ENCODE measurements at places on chromosomes 6 and 20. TPM values are rescaled to one million over a fixed set of nuclear protein-coding genes. Genes with fewer than 3 reads are reported as not detected.

GRCh38 chr6:161374971-161375873 lies 101.4 kb upstream of the AGPAT4 start:
- no peak for DNase-seq
- H3K27ac ChIP-seq: no peak overlapping the region
- H3K27me3 ChIP-seq: no peaks in the 10 kb centered on the region
- H3K4me3 ChIP-seq: no peak overlapping the region

- no peak overlapping the region for H3K27ac ChIP-seq
- H3K4me1 ChIP-seq: no peaks in the 10 kb centered on the region
- no peaks in the 10 kb centered on the region for H3K27me3 ChIP-seq
- no peaks in the 10 kb centered on the region for H3K36me3 ChIP-seq
- no peak for DNase-seq
These were observed 28.5 kb upstream of the CCR6 start for GRCh38 chr6:167094436-167094819.

GRCh38 chr20:15316556-15316955 lies 979.1 kb upstream of the FLRT3 start:
- no peaks in the 10 kb centered on the region for H3K4me1 ChIP-seq
- H3K27ac ChIP-seq: no peak overlapping the region
- no peaks in the 10 kb centered on the region for H3K36me3 ChIP-seq
- H3K4me3 ChIP-seq: no peak overlapping the region
- DNase-seq: no peak
- no peaks in the 10 kb centered on the region for H3K27me3 ChIP-seq

- no peaks in the 10 kb centered on the region for H3K36me3 ChIP-seq
- H3K4me3 ChIP-seq: no peak overlapping the region
- H3K27ac ChIP-seq: no peak overlapping the region
- no peak for DNase-seq
- H3K27me3 ChIP-seq: no peaks in the 10 kb centered on the region
- no peaks in the 10 kb centered on the region for H3K4me1 ChIP-seq
These were observed 274.9 kb downstream of the HAO1 start for GRCh38 chr20:7665376-7665775.

DNA sequence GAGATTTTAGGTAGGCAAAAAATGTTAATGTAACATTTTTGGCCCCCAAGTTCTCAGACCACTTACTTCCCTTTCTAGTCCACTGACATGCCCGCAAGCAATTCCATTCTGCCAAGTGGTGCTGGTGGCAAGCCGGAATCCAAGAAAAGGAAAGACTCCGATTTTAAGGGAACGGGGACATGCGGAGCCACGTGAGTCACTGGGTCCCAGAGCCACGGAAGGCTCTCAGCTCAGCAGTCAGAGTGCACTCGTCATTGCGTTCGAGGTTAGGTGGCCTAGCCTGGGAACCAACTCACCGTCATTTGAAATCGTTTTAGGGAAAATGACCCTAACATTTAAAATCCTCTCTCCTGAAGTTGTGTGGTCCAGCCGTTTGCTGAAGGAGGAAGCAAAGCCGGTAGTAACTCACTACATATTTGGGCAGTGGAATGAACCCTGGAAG lies 711 bp upstream of the SIRT5 start:
- H3K27ac ChIP-seq: peak overlapping the region; percentile 66
- peaks cover 8% of the 10 kb centered on the region for H3K4me1 ChIP-seq
- H3K4me3 ChIP-seq: peak overlapping the region; percentile 85
- H3K36me3 ChIP-seq: no peaks in the 10 kb centered on the region
- peak; percentile 18 for DNase-seq

DNA sequence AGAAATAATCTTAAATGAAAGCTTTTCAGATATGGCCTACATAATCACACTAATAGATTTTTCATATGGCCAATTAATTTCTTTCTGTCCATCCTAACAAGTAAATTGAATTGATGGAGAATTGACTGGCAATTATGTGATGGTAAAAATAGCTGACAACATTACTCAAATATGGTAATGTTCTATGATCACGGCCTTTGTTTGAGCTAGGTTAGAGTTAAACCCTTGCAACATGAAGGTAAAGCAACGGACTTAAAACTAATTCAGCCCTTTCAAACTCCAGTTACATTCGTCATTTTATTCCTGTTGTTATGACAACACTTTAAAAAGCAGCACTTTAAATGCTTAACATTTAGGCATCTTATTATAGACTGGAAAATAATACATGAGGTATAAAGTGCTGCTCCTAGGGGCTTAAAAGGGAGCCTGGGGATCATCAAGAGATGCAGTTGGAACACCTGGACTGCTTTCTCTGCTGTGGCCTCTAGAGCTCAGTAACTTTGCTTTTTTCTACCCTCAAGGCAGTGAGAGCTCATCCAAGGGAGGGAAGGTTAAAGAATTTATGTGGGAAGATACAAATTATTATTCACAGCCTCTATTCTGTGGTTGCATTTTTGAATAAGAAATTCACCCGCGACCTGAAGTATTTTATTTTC lies 46.9 kb downstream of the RIPOR2 start:
- H3K27ac ChIP-seq: no peak overlapping the region
- H3K27me3 ChIP-seq: no peaks in the 10 kb centered on the region
- H3K4me1 ChIP-seq: no peaks in the 10 kb centered on the region

GRCh38 chr6:135195041-135195440 lies 13.9 kb downstream of the MYB start:
- H3K4me1 ChIP-seq: no peaks in the 10 kb centered on the region
- 0 out of 2 replicates have a peak, but pooled peaks cover 2% of the 10 kb centered on the region for H3K36me3 ChIP-seq
- no peaks in the 10 kb centered on the region for H3K27me3 ChIP-seq
- DNase-seq: no peak
- no peak overlapping the region for H3K27ac ChIP-seq
- H3K4me3 ChIP-seq: no peak overlapping the region

DNA sequence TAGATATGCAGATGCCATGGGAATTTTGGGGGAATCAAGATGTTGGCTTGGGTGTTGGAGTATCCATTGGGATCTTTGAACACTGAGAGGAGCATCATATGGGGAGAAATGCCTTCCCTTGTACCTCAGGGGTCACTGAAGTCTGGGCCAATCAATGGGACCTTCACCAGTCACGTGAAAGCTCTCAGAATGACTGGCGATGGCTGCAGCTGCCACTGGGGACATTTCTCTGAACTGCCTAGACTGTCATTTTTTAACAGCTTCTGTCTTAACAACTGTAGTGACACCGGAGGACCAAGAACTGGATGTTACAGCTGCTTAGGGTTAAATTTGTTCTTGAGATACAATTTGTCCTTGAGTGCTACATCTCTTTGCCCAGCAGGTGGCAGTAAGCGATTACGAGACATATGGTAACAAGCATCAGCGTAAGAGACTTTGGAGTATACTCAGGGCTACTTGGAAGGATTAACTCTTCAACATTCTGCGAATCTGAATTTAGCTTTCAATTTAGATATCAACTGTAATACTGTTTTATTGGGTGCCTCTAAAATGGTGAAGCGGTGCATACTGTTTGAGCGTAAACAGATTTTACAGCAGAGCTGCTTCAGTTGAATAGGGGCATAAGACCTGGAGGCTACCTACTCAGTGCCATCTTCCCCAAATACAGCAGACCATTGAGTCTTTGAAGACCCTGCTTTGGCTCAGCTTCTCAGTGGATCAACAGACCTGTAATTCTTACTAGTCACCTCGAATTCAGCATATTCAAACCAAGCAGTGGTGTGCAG lies 36.0 kb downstream of the CCN2 start:
- no peaks in the 10 kb centered on the region for H3K36me3 ChIP-seq
- no peaks in the 10 kb centered on the region for H3K27me3 ChIP-seq
- 0 out of 2 replicates have a peak, but pooled peaks cover 7% of the 10 kb centered on the region for H3K4me1 ChIP-seq
- no peak overlapping the region for H3K27ac ChIP-seq

GRCh38 chr6:165090242-165090641 lies 219.2 kb downstream of the C6orf118 start:
- DNase-seq: no peak
- H3K36me3 ChIP-seq: no peaks in the 10 kb centered on the region
- H3K27me3 ChIP-seq: no peaks in the 10 kb centered on the region
- H3K27ac ChIP-seq: no peak overlapping the region
- no peaks in the 10 kb centered on the region for H3K4me1 ChIP-seq
- no peak overlapping the region for H3K4me3 ChIP-seq

DNA sequence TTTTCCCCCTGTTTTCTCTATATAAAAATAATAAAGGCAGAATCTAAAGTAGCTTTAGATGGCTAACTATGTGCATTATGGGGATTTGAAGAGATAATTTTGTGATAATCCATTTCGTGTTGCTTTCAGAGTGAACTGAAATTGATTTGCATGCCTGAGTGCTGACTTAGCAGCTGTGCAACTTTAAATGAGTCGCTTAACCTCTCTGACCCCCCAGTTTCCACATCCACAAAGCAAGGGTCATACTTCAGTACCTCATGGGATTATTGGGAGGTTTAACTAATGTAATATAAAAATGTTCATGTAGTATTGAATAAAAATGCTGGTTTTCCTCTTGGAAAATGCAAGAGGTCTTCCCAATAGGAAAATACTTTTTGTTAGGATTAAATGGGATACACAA lies 63.8 kb upstream of the FABP7 start:
- H3K4me3 ChIP-seq: no peak overlapping the region
- DNase-seq: no peak
- H3K36me3 ChIP-seq: no peaks in the 10 kb centered on the region
- no peak overlapping the region for H3K27ac ChIP-seq
- H3K4me1 ChIP-seq: peaks cover 12% of the 10 kb centered on the region
- H3K27me3 ChIP-seq: no peaks in the 10 kb centered on the region

DNA sequence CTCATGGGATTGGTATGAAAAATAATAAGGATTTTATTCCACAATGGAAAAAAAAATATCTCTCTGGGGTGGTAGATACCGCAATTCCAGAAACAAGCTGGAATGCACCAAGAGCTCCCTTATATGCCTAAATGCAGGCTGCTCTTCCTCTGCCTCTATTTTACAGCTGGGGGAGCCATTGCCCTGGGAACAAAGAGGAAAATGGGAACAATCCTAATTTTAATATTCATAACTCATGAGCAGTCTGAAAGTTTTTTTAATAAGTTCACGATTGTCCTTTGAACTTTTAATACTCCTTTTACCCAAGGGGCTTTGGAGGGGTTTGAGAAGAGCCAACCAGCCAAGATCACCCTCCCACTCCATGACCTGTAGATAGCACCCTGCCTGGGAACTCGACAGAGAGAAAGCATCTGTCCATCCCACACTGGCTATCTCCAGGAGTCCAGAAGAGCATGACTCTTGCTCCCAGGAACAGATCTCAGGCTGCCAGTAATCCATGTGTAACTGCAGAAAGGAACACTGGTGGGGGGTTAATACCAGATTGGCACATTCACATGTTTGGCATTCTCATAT lies 74.7 kb downstream of the CD83 start:
- DNase-seq: no peak
- H3K4me3 ChIP-seq: no peak overlapping the region
- no peaks in the 10 kb centered on the region for H3K4me1 ChIP-seq

DNA sequence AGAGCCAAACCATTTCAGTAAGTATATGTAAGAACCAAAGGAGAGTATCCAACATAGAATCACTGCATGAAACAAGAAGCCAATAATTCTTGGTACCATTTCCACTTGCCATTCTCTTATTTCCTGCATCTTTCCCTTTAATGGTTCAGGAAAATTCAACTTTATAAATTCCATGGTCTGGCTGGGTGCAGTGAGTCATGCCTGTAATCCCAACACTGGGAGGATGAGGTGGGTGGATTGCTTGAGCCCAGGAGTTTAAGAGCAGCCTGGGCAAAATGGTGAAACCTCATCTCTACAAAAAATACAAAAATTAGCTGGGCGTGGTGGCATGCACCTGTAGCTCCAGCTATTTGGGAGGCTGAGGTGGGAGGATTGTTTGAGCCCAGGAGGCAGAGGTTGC lies 21.2 kb downstream of the NHLRC1 start:
- H3K36me3 ChIP-seq: no peaks in the 10 kb centered on the region
- no peak overlapping the region for H3K4me3 ChIP-seq
- no peak overlapping the region for H3K27ac ChIP-seq
- no peak for DNase-seq
- H3K27me3 ChIP-seq: no peaks in the 10 kb centered on the region

DNA sequence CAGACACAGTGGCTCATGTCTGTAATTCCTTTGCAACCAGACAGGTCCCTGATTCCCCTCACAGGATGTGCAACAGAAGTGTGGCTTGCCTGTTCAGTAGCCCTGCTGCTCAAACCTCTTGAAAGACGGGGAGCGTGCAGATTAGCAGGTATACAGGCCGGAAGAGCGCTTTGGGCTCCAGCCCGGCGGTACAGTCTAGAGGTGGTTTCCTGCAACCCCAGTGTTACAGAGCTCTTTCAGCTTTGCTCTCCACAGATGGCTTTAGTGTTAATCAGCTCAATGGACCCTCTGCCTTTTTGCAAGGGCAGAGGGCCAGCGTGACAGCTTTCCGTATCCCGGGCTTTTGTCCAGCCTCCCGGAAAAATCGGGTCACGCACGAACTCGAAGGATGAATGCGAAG lies 67.2 kb upstream of the TNFRSF21 start:
- no peaks in the 10 kb centered on the region for H3K27me3 ChIP-seq
- DNase-seq: no peak
- H3K4me3 ChIP-seq: no peak overlapping the region
- no peaks in the 10 kb centered on the region for H3K36me3 ChIP-seq
- peaks cover 6% of the 10 kb centered on the region for H3K4me1 ChIP-seq

DNA sequence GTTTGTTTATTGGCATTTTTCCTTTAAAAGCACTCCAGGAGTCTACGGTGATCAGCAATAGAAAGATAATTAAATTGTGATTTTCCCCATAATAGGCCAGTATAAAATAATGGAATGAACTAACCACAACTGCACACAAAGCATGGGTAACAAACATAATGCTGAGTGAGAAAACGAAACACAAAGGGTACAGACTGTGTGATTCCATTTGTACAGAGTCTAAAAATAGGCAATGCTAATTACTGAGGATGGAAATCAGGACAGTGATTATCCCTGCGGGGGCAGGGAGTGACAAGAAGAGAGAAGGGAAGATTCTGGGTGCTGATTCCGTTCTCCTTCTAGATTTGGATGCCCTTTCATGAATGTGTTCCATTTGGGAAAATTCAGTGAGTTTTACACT lies 478.1 kb downstream of the PREX1 start:
- no peaks in the 10 kb centered on the region for H3K36me3 ChIP-seq
- no peaks in the 10 kb centered on the region for H3K4me1 ChIP-seq
- no peak overlapping the region for H3K27ac ChIP-seq
- no peak overlapping the region for H3K4me3 ChIP-seq
- no peak for DNase-seq

DNA sequence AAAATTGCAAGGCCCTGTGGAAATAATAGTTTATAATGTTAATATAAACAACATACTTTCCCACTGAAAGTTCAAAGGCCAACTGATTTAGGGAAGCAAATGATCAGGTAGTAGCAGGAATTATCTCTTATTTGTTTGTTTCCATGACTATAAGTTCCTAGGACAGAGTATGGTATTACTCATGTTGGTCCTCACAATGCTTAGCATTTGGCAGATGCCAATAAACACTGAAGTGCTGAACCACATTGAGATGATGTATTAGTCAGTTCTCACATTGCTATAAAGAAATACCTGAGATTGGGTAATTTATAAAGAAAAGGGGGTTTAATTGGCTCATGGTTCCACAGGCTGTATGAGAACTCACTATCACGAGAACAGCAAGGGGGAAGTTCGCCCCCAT lies 129.6 kb upstream of the NUP153 start:
- H3K4me1 ChIP-seq: no peaks in the 10 kb centered on the region
- H3K4me3 ChIP-seq: no peak overlapping the region
- H3K27me3 ChIP-seq: no peaks in the 10 kb centered on the region
- H3K36me3 ChIP-seq: no peaks in the 10 kb centered on the region
- H3K27ac ChIP-seq: no peak overlapping the region
- no peak for DNase-seq

Gene MYBL2
- total RNA-seq: 92.1 TPM

Gene SDCBP2
- total RNA-seq: 3.4 TPM

Gene TRIM31
- not detected for total RNA-seq

Gene FAM83B
- total RNA-seq: 16.9 TPM

Gene POM121L2
- total RNA-seq: not detected

Gene ID4
- 0.10 TPM for total RNA-seq

Gene EBF4
- 11.4 TPM for total RNA-seq

Gene MCCD1
- total RNA-seq: not detected

All from HCT116 (cell line).